ENCODE measurements at places on chromosomes 5 and 9.

DNA sequence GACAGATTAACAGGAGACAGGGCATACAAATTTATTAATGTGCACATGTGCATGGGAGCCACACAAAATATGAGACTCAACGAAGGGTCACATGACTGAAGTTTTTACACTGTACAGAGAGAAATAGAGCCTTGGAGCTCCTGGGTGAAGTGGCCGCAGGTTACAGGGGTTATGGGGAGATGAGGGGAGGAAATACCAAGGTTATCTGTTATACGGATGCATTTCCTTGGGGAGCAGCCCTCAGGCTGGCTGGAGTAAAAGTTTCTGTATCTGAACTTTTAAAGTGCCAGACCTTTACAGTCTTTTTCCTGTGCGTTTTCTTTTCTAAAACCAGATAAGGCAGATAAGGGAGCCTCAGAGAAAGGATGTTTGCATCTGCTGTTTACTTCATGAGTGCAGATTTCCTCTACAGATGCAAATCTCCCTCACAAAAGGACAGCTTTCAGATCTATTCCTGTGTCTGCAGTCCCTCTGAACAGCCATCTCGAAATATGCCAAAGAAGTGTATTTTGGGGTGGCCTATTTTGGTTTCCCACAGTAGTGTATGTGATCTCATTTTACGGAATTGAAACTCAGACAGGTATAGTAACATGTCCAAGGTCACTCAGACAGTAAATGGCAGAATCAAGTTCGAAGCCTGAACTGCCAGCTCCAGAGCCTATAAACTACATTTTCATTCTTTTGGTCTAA is 139.3 kb upstream of the FBXL17 start:
- DNase-seq, result no peak

- DNase-seq, result no peak
Measured at GRCh38 chr5:168468836-168469235, 17.4 kb upstream of the RARS1 start.

GRCh38 chr9:91117959-91118703 is 243.6 kb downstream of the AUH start:
- no peak for DNase-seq

DNA sequence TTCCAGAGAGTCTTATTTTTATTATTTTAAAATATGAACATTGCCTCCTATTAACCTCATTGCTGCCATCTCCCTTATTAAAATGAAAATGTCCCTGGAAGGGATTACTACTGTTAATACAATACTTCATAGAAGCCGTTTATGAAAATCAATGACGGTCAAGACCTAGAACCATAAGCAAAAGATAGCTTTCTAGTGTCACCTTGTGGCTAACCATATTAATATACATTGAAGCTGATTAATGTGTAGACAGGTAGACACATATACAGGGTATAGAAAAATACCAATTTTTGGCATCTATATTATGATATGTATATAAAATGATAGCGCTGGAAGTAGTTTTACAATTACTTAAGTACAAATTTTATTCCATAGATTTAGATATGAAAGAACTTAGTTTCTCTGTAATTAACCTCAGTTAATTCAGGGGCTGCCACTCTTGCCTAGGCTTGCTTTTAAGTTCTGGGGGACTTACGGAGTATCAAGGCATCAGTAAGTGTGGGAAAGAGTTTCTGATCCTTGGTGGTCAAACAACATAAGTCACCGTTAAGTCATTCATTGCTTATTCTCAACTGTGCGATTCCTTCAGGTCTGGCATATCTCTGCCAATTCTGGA is 2.5 kb upstream of the YTHDC2 start:
- DNase-seq, result no peak

- DNase-seq, result peak; percentile 1
Measured at GRCh38 chr9:125700791-125701190, 6.2 kb downstream of the MAPKAP1 start.

GRCh38 chr9:131642496-131643083 is 97.3 kb downstream of the PRRT1B start:
- DNase-seq, result no peak

DNA sequence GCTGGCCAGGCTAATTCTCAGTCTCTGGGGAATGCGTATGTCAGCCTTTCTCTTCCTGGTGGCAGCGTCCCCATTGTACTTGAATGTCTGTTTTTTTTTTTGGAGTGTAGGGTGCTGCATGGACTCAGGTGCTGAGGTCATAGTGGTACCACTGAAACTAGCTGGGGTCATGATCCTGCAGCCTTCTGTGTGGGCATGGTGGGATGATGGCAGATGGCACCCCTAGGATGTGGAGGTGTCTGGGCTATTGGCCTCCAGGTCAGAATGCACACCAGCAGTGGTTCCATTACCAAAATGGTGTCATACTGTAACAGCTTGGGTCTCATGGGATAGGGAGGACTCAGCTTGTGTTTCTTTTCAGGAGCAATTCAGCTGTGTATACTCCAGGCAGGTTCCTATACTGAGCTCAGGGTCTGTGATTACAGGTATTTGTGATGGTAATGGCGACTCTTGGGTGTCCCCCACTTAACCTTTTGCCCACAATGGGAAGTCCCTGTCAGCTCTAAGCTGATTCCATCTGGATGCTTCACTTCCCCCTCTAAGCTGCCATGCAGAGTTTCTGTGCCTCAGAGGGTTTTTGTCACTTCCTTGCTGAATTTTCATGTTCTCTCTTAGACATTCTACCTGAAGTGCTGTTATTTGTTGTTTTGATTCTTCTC is 17.9 kb downstream of the HSD17B4 start:
- no peak for DNase-seq

DNA sequence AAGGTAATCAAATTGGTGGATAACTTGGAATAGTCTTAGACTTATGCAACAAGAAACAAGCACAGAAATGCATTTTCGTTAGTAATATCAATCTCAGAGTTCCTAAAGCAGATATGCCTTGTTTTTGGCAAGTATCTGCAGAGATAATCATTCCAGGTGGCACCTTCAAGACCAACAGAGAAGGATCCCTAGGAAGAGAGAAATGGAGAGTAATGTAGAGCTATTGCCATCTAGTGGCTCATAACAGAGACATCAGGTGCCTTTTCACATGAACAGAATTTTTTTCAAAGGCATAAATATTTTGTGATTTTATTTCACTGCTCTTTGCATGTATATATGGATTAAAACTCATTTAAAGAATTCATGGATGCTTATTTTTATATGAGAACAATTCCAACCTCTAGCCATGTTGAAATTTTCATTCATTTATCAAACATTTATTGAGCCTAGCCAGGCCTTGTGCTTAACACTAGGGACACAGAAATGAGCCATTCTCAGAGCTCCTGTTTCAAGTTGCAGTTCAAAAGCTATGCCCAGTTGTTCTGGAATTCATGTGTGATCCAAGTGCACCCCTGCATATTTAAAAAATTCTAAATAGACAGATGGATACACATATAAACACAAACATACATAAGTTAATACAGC is 117.5 kb upstream of the OR13F1 start:
- no peak for DNase-seq

- DNase-seq, result no peak
Measured at GRCh38 chr5:173014671-173015070, 31.1 kb downstream of the ATP6V0E1 start.

DNA sequence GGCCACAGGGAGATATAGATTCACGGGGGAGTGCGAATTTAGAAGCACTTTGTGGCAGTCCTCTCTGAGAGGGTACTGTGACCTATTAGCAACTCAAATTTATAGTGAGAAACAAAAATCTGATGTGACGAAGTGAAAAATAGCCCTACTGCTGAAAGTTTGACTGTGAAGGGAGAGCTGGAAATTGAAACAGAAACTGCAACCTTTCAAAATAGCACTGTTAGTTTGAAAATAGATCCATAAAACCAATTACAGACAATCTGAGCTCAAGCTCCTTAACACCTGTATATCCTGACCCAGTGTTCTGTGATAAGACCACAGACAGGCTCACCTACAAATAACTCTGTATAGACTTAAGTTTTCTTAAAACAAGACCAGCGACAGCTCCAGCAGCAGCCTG is 420.1 kb downstream of the IRX1 start:
- DNase-seq, result no peak

- no peak for DNase-seq
Measured at GRCh38 chr5:172872997-172873491, 39.0 kb downstream of the ERGIC1 start.

- DNase-seq, result no peak
Measured at GRCh38 chr5:6743161-6743560, 29.9 kb downstream of the TENT4A start.

GRCh38 chr9:31153250-31153840 is 1231.1 kb upstream of the ACO1 start:
- no peak for DNase-seq

- DNase-seq, result no peak
Measured at GRCh38 chr9:116312221-116312620, 158.6 kb downstream of the PAPPA start.

GRCh38 chr5:33824516-33825195 is 67.1 kb downstream of the ADAMTS12 start:
- no peak for DNase-seq

DNA sequence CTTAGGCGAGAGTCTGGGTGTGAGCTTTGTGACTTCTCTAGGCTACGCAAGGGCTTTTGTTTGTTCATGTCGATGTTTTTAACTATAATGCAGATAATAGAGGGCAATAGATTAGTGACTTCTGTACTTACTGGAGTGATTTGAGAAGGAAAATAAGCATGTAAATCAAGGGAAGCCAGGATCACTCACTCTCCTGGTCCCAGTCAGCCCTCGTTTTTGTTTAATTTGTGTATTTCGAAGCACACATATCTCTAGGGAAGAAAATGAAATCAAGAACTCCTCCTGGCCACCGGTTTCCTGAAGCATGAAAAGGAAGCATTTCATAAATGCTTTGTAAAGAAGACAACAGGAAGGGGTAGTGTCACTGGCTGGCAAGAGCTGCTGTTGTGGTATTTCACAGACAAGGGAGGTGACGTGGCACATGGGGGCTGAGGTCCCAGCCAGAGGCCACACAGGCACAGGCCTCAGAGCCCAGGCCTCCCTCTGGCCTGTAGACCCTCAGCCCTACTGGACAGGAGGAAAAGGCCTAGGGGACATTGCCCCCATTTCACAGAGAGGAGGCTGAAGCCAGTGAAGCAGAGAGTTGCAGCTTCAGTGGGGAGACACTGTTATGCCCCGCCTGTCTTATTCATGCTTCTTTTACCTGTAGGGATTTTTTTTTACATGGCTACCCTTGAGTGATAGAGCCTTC is 34.1 kb downstream of the IRF1 start:
- no peak for DNase-seq

GRCh38 chr5:171908638-171909037 is 97.8 kb downstream of the FBXW11 start:
- no peak for DNase-seq

GRCh38 chr9:751137-752051 is 90.1 kb upstream of the DMRT1 start:
- no peak for DNase-seq

- DNase-seq, result no peak
Measured at GRCh38 chr5:57316798-57317327, 143.0 kb downstream of the GPBP1 start.

GRCh38 chr5:126410623-126411022 is 12.6 kb upstream of the GRAMD2B start:
- DNase-seq, result no peak

DNA sequence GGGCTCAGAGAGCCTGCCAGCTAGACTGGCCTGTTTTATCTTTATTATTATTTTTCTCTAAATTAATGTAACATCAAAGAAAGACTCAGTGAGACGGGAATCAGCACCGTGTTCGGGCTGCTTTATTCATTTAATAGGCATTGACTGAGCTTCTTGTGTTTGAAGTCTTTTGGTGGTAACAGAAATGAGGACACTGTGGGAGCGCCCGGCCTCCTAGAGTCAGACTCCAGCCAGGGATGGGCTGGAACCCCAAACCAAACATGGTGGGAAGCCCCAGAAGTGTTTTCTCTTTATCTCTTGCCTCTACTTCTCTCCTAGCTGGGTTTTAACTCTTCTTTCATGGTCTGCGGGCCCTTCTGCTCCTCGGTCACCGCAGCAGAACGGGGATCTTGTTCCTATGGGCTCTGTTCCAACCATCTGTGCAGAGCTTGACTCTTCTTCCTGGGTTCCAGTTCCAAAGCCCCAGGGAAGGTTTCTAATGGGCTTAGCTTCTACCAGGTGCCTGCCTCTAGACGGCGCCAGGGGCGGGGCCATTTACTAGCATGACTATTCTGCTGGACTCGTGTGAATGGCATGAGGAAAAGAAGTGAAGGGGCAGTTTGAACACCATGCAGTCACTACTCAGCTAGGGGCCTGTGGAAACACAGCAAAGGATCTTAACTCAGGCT is 123.8 kb downstream of the FGF18 start:
- no peak for DNase-seq

- DNase-seq, result no peak
Measured at GRCh38 chr5:78887384-78888118, 97.6 kb downstream of the ARSB start.

GRCh38 chr9:128495296-128495695 is 9.2 kb upstream of the GLE1 start:
- DNase-seq, result no peak

DNA sequence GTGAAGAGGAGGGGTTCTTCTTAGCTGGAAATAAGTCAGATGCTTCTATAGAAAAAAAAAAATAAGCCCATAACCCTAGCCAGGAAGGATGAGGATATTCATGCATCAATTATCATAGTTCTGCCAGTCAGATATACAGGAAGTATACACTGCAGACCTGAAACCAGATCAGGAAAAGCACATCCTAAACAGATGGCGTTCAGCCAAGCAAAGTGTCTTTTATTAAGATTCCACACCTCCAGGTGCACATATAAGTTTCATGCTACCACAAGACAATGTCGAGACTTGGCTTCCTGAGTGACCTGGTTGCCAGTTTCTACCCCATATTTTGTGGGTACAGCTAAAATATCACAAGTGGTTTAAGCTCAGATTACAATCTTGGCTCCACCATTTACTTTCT is 108.3 kb downstream of the CETN3 start:
- DNase-seq, result no peak

GRCh38 chr5:120091376-120091948 is 372.6 kb upstream of the PRR16 start:
- no peak for DNase-seq

- DNase-seq, result no peak
Measured at GRCh38 chr9:134633362-134634142, 8.1 kb upstream of the COL5A1 start.

DNA sequence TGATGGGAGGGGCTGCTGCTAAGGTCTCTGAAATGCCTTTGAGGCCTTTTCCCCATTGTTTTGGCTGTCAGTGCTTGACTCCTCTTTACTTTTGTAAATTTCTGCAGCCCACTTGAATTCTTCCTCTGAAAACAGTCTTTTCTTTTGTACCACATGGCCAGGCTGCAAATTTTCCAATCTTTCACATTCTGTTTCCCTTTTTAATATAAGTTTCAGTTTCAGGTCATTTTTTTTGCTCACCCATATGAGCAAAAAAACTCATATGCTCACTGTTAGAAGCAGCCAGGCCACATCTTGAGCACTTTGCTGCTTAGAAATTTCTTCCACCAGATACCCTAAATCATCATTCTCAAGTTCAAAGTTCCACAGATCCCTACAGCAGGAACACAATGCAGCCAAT is 234.6 kb upstream of the ADRA1B start:
- DNase-seq, result no peak

DNA sequence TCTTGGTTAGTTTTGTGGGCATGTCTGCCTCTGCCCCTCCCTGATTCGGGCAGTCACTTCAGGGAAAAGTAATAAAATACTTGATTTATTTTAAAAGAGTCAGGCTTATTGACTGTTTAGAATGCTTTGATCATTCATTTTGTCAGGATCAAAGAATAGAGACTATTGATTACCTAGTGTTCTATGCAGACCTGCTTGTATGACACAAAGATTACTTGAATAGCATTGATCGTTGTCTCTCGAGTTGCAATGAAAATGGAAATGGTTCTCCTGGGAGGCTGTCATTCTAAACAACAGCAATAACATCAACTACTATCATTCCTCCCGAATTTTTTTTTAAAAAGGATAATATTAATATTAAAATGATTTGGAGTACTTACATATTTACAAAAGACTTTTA is 133.2 kb upstream of the DMAC1 start:
- DNase-seq, result no peak

Data from stimulated activated CD4-positive, alpha-beta T cell treated with anti-CD3 and anti-CD28 coated beads, Interleukin-1b, Interleukin-23, amount 100 ng/mL, for 1 hour (primary cell).